ENCODE measurements at places on chromosomes 16 and 17. TPM values are rescaled to one million over a fixed set of nuclear protein-coding genes. Genes with fewer than 3 reads are reported as not detected.

The PRSS27 gene
- not detected for polyA plus RNA-seq

DNA sequence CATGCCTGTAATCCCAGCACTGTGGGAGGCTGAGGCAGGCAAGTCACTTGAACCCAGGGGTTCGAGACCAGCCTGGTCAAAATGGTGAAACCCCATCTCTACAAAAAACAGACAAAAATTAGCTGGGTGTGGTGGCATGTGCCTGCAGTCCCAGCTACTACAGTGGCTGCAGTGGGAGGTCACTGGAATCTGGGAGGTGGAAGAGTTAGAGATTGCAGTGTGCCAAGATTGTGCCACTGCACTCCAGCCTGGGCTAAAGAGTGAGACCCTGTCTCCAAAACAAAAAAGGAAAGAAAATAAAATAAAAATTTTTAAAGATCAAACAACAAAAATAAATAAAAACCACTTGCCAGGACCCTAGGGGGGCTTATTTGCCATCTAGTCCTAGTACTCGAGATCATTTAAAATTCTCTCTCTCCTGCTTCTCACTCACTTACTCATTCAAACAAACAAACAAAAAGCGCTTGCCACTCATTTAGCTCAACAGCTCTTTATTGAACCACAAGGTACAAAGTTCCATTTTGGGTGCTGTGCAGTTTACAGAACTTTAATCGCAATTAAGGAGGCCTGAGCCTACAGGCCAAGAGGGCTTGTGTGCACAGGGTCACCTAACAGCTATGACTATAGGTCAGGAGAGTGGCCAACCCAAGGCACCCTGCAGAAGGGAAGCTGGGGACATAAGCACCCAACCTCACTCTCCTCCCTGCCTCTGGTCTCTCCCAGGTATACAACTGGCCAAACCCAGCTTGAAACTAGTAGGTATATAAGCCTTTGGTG is 4.4 kb downstream of the CHD9NB start:
- H3K4me1 ChIP-seq: no peaks in the 10 kb centered on the region
- no peak overlapping the region for H3K4me3 ChIP-seq
- DNase-seq: no peak
- no peaks in the 10 kb centered on the region for H3K27me3 ChIP-seq
- H3K36me3 ChIP-seq: no peaks in the 10 kb centered on the region

The CLEC10A gene
- polyA plus RNA-seq: not detected

GRCh38 chr17:63066158-63066813 is 100.3 kb downstream of the TANC2 start:
- no peaks in the 10 kb centered on the region for H3K27me3 ChIP-seq
- no peaks in the 10 kb centered on the region for H3K36me3 ChIP-seq
- DNase-seq: no peak
- no peak overlapping the region for H3K27ac ChIP-seq
- H3K4me3 ChIP-seq: no peak overlapping the region

GRCh38 chr17:62787366-62787765 is 20.7 kb downstream of the MARCHF10 start:
- H3K4me1 ChIP-seq: no peaks in the 10 kb centered on the region
- no peaks in the 10 kb centered on the region for H3K27me3 ChIP-seq
- DNase-seq: no peak
- no peak overlapping the region for H3K27ac ChIP-seq
- no peak overlapping the region for H3K4me3 ChIP-seq
- H3K36me3 ChIP-seq: no peaks in the 10 kb centered on the region

The RPH3AL gene
- polyA plus RNA-seq: 0.78 TPM

- DNase-seq: no peak
- no peak overlapping the region for H3K27ac ChIP-seq
- no peaks in the 10 kb centered on the region for H3K27me3 ChIP-seq
- no peak overlapping the region for H3K4me3 ChIP-seq
Observed at GRCh38 chr16:15897834-15898254, 9.4 kb upstream of the CEP20 start.

DNA sequence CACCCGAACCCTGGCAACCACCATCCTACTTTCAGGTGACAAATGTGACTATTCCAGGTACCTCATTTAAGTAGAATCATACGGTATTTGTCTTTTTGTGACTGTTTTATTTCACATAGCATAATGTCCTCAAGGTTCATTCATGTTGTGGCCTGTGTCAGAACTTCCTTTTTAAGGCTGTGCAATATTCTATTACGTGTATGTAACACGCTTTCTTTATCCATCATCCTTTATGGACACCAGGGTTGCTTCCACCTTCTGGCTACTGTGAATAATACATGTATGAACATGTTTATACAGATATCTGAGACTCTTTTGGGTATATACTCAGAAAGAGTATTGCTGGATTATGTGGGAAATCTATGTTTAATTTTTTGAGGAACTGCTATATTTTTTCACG is 28.7 kb upstream of the RSL1D1 start:
- no peaks in the 10 kb centered on the region for H3K27me3 ChIP-seq
- H3K4me1 ChIP-seq: no peaks in the 10 kb centered on the region
- H3K27ac ChIP-seq: no peak overlapping the region
- no peak for DNase-seq
- peaks cover 78% of the 10 kb centered on the region for H3K36me3 ChIP-seq
- H3K4me3 ChIP-seq: no peak overlapping the region

- H3K27ac ChIP-seq: no peak overlapping the region
- H3K4me1 ChIP-seq: no peaks in the 10 kb centered on the region
- H3K27me3 ChIP-seq: peaks cover 4% of the 10 kb centered on the region
- no peak overlapping the region for H3K4me3 ChIP-seq
- H3K36me3 ChIP-seq: no peaks in the 10 kb centered on the region
Observed at GRCh38 chr17:79666111-79666510, 55.3 kb upstream of the RBFOX3 start.

GRCh38 chr17:73508057-73508930 is 136.0 kb downstream of the SDK2 start:
- no peaks in the 10 kb centered on the region for H3K36me3 ChIP-seq
- no peaks in the 10 kb centered on the region for H3K27me3 ChIP-seq
- H3K4me3 ChIP-seq: no peak overlapping the region

GRCh38 chr16:71885261-71885650 is 1.3 kb upstream of the ZNF821 start:
- peaks cover 39% of the 10 kb centered on the region for H3K4me1 ChIP-seq
- no peak for DNase-seq
- no peak overlapping the region for H3K4me3 ChIP-seq
- no peaks in the 10 kb centered on the region for H3K36me3 ChIP-seq
- H3K27ac ChIP-seq: no peak overlapping the region

The HOXB3 gene
- 0.16 TPM for polyA plus RNA-seq

- DNase-seq: no peak
- H3K27me3 ChIP-seq: no peaks in the 10 kb centered on the region
- no peaks in the 10 kb centered on the region for H3K4me1 ChIP-seq
- no peaks in the 10 kb centered on the region for H3K36me3 ChIP-seq
- no peak overlapping the region for H3K4me3 ChIP-seq
Observed at GRCh38 chr17:6313835-6314234, 121.1 kb downstream of the AIPL1 start.

DNA sequence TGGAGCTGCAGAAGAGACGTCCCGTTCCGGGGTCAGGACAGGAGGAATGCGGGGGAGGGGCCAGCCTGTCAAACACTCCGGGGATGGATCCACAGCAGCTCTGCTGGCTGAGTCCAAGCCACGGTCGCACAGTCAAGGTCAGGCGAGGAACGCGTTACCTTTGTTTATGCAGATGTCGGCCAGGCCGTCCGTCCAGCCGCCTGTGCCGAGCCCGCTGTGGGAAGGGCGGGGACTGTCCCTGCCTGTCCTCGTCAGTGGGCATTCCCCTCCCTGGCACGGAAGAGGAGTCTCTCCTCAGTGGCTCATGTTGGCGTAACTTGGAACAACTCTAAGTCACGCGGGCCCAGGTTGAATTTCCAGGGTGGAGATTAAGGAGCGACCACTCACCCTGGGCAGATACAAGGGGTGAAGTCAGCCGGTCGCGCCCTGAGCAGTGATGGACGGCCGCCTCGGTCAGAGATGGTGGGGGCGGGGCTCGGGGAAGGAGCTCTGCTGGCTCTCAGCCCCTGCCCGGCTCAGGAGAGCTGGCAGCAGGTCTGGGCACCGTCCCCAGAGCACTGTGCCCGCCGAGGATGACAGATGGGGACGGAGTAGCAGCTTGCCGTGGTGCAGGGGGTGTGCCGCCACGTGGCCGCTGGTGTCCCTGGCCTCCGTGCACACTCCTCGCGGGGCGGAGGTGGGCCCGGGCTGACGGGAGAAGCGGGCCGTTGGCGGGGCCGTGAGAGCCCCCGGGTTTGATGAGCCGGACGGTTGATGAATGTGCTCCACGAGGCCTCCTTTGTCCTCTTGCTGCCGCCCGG is 7.3 kb downstream of the CACNA1H start:
- no peaks in the 10 kb centered on the region for H3K36me3 ChIP-seq
- no peak overlapping the region for H3K27ac ChIP-seq
- no peaks in the 10 kb centered on the region for H3K4me1 ChIP-seq
- no peak overlapping the region for H3K4me3 ChIP-seq
- no peak for DNase-seq

The KRTAP4-9 gene
- polyA plus RNA-seq: not detected

GRCh38 chr16:53511403-53512280 is 8.6 kb upstream of the AKTIP start:
- H3K27ac ChIP-seq: no peak overlapping the region
- H3K27me3 ChIP-seq: no peaks in the 10 kb centered on the region
- H3K4me1 ChIP-seq: peaks cover 33% of the 10 kb centered on the region
- DNase-seq: no peak
- no peak overlapping the region for H3K4me3 ChIP-seq
- no peaks in the 10 kb centered on the region for H3K36me3 ChIP-seq

DNA sequence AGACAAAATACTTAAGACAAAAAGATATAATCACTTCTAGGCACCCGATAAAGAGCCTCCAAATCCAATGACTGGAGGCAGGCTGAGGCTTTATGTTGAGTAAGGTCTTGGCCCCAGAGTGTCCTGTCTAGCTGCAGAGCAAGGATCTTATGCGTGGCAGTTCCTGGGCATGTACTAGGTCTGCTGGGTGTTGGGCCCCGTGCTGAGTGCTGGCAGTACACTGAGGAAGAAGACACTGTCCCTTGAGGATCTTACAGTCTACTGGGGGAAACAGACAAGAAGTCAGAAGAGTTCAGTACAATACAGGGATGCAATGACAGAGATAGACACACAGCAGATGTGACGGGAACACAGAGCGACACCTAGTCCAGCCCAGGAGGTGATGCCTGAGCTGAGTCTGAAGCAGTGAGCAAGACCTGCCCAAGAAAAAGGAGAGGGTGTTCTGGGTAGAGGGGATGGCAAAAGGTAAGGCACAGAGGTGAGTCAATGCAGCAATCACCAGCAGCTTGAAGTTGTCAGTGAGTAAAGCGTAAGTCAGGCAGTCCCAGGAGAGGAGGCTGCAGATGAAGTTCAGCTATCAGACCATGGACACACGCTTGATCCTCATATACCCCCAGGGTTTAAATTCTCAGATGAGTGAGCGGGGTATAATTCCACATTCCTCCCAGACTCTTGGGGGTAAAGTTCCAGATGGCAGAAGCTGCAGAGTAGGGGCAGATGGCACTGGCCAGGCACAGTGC is 18.1 kb downstream of the MAP3K14 start:
- no peaks in the 10 kb centered on the region for H3K27me3 ChIP-seq
- H3K4me1 ChIP-seq: peaks cover 76% of the 10 kb centered on the region
- no peak for DNase-seq

The TERB1 gene
- polyA plus RNA-seq: not detected
